ENCODE measurements at places on chromosomes 7 and 10. TPM values are rescaled to one million over a fixed set of nuclear protein-coding genes. Genes with fewer than 3 reads are reported as not detected.

NUPR2 gene
- not detected for total RNA-seq

TMEM236 gene
- total RNA-seq = 0.06 TPM

ZNF680 gene
- 23.0 TPM for total RNA-seq

TRPV5 gene
- total RNA-seq = not detected

NKX1-2 gene
- total RNA-seq = not detected
